Hindlimb muscle (tissue), 1 donor: ENCODE measurements at places on chromosomes 13 and 19. TPM values are rescaled to one million over a fixed set of nuclear protein-coding genes. Genes with fewer than 3 reads are reported as not detected.

AMER2 gene
- polyA plus RNA-seq = 0.04 TPM

SIGLEC8 gene
- polyA plus RNA-seq = 0.10 TPM

TMC4 gene
- polyA plus RNA-seq = 5.7 TPM

ZNF606 gene
- polyA plus RNA-seq = 10.8 TPM

TEX26 gene
- not detected for polyA plus RNA-seq

ZNF578 gene
- 2.7 TPM for polyA plus RNA-seq

COMP gene
- 2.0 TPM for polyA plus RNA-seq

SRRM5 gene
- 0.52 TPM for polyA plus RNA-seq

CCDC194 gene
- polyA plus RNA-seq = not detected

DNA sequence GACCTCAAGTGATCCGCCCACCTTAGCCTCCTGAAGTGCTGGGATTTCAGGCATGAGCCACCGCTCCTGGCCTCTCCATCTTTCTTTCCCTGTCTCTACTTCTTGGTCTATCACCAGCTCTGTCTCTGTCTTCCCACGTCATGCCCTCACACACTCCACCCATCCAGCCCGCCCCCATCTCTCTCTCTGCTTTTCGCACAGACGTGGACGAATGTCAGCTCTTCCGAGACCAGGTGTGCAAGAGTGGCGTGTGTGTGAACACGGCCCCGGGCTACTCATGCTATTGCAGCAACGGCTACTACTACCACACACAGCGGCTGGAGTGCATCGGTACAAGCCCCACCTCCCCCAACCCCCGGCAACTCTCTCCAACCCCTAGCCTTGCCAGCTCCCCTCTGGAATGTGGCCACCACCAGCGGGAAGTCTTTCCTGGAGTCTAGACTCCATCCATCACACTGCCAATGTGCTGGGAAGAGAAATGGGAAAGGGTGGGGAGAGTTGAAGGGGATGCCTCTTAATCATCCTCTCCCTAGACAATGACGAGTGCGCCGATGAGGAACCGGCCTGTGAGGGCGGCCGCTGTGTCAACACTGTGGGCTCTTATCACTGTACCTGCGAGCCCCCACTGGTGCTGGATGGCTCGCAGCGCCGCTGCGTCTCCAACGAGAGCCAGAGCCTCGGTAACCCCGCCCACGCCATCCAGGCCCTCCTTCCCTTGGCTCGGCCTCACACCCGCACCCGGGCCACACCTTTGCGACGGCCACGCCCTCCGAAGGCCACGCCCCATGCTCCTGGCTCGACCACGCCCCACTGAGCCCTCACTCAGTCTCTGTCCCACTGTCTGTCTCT, 22.5 kb downstream of the LTBP4 start:
- DNase-seq = no peak

DNA sequence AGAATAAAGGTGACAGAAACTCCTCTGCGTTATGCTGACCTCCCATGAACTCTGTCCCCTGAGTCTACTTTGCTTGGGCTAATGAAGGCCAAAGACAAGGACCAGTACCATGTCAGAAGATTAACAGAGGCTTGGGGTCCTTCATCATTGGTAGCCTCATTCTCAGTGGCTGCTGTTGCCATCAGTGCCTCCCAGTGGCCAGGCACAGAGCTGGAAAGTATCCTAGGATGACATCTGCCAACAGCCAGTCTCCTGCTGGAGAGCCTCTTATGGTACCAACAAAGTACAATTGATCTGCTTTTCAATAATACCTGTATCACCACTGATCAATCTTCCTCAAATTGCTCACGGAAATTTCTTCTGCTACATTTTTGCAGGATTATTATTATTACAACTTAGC, 281.6 kb downstream of the DNAJC15 start:
- DNase-seq = no peak

DNA sequence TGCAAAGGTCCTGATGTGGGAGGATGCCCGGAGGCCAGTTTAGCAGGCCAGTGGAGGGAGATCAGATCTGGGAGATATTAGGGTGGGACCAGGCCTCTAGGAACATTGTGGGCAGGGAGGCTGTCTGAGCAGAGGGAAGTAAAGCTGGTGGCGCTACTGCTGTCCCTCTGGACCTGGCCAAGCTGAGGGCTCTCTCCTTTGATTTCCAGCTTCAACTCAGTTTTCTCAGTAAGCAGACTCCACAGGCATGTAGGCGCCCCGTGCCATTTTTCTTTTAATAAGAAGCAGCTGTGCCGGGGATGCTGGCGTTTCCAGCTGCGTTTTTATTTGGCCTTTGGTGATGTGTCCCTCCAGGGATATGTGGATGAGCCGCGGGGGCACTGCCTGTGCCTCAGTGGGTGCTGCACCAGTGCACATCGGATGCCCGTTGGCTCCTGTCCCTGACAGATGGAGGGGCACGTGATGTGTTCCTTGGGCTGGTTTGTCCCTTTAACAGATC, 6.7 kb downstream of the DNM2 start:
- no peak for DNase-seq

DNA sequence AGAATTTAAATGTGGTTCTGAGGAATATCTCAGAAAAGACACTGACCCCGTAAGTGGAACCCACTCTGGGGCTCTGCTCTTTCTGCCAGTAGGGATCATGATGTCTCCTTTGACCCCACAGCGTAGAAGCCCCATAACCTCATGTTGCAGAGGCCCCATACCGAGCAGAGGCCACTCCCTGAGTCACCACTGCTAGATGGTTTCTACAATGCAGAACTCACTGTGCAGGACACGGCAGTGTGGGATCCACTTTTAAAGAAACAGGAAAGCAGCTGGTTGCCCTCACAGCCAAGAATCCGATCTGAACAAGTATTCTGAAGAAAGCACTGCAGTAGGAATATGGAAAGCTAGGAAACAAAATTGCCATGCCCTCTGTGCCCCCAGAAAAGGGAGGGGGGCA, 4.2 kb downstream of the SLC7A1 start:
- DNase-seq = no peak

GRCh38 chr13:46387064-46387851, at the start of gene RUBCNL:
Gene RUBCNL, minus strand, starts transcription at chr13:46387252. Its CDS starts 14,777 bp downstream, at chr13:46372475.
- no peak for DNase-seq

GRCh38 chr13:109816808-109817203, 30.4 kb upstream of the IRS2 start:
- DNase-seq = no peak

GRCh38 chr13:50320271-50320862, 305.1 kb downstream of the KCNRG start:
- DNase-seq = no peak

DNA sequence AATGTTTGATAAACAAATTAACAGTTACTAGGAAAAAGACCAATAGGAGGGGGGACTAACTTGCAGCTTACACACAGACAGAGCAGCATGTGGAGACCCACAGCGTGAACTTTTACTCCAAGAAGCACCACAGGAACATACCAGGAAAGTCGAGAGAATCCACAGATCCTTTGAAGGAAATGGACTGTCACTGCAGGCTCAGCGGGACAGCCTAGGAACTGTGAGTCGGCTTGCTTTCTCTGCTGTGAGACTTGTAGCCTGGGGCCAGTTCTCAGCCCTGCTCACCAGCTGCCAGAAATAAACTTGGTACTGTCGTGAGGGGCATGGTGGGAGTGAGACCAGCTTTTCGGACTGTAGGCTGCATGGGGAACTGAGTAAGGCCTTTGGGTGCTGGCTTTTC, 1211.5 kb downstream of the PCDH17 start:
- DNase-seq = no peak

GRCh38 chr13:96958286-96958891, 35.9 kb downstream of the OXGR1 start:
- peak; percentile 19 for DNase-seq

DNA sequence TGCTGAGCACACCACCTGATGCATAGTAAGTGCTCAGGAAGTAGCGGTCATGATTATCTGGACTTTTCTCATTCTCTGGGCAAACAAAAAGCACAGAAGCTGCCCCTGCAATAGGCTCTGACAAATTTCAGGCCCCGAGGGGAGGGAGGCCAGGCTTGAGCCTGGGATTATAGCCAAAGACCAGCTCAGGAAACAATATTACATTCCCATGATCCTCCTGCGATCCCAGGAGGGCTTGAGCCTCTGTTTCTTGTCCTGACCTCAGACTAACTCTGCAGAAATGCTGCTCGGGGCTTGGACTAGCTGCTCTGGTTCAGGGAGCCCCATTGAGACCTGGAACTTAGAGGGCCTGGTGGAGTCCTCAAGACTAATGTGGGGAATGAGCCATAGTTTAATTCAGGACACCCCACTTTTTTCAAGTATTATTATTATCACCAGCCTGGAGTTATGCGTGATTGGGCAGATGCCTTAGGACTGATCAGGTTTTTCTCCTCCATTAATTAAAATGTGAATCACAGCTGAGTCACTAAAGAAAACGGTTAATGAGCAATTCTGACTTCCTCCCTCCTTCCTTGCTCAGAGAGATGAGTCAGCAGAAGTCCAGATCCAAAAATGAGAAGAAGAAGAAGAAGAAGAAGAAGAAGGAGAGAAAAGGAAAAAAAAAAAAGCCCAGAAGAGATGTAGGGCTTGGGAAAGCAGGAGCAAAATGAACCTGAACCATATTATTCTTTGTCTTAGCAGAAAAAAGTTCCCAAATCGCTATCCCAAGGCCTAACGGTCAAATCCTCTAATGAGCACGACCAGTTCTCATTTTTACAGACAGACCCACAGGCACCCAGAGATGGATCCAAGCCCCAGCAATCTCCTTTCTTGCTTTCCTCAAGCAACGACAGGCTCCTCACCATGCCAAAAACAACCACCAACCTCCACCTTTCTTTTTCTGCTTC, 107.2 kb downstream of the CACNA1A start:
- DNase-seq = peak; percentile 8

DNA sequence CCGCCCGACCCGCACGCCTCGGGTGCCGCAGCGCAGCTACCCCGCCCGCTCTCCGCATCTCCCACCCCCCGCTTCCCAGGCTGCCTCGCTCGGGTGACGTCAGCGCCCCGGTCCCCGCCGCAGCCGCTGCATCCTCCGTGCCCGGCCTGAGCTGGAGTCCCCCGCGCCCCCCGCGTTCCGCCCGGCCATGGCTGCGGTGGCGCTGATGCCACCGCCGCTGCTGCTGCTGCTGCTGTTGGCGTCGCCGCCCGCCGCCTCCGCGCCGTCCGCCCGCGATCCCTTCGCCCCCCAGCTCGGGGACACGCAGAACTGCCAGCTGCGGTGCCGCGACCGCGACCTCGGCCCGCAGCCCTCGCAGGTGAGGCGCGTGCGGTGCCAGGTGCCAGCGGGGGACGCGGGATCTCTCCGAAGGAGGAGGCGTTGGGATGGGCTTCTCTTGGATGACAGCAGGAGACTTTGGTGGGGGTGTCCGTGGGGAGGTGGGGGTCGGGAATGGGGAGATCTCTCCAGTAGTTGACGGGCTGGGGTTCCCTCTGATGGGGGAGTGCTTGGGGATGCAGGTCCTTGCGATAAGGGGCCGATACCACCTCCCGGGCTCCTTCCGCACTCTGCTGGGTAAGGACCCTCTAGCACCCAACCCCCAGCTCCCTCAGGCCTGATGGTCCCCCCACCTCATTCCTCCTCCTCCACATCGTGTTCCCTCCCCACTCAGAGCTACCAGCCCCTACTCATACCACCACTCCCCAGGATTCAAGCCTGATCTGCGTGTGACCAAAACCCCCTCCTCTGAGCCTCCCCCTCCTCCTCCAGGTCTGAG, at the start of gene TMEM59L:
TSS of gene TMEM59L (plus strand) at position 99 of the 817 bp plus-strand sequence. CDS start at position 188, 89 bp downstream.
- no peak for DNase-seq

GRCh38 chr19:53254411-53255341, at the start of gene ZNF677:
Gene ZNF677, minus strand, starts transcription at chr19:53254873. Its CDS starts 3,323 bp downstream, at chr19:53251550.
- DNase-seq = peak; percentile 87

DNA sequence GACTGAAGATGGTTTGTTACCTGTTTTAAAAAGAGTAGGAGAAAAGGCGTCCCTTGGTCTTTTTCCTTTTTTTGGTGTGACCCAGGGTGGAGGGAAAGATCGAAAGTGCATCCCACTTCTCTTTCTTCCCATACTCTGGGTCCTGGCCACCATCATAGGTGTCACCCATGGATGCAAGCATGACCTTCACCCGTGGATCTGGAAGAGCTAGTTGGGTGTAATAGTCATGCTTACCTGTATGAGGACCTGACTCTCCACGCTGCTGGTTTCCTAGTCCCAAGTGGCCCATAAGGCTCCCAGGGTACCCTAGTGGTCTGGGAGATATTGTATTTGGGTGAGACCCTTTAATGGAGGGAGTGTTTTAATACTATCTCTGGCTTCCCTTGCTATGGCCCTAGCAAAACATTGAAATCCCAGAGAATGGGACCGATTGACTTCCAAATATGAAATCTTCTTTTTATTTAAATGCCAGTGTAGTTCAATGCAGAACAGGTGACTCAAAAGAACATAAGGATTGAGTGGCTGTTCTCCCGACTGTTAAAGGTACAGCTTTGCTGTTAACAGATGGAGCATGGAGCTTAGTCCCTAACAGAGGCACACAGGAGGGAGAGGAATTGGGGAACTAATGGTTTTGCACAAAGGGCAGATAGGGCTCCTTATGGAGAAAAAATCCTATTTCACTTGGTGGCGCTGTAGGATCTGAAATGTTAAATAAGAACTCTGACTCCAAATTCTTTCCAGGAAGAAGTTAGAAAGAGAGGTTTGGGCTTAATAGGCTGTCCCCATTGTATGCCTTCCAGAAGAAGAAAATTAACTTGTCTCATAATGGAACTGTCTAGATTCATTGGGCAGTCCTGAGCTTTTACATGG, 7.0 kb upstream of the ZNF550 start:
- DNase-seq = no peak

DNA sequence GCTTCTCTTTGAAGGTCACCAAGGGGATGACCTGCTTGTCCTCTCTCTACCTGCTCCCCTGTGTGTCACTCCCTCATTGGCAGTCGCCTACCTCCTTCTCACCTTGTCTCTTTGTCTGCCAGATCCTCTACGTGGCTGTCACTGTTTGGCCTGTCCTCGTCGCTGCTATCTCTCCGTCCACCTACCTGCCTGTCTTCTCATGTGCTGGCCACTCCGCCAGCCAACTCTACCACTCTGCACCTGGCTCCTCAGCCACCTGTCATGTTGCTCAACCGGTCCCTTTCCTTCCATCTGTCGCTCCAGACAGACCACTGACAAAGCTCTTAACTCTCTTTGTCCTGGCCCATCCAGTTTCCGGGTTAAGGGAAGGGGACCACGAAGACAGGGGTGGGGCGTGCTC, at the start of gene KLK12:
TSS of gene KLK12 (minus strand) at position 299 of the 400 bp plus-strand sequence. CDS start 381 bp downstream, outside the sequence.
- DNase-seq = no peak

DNA sequence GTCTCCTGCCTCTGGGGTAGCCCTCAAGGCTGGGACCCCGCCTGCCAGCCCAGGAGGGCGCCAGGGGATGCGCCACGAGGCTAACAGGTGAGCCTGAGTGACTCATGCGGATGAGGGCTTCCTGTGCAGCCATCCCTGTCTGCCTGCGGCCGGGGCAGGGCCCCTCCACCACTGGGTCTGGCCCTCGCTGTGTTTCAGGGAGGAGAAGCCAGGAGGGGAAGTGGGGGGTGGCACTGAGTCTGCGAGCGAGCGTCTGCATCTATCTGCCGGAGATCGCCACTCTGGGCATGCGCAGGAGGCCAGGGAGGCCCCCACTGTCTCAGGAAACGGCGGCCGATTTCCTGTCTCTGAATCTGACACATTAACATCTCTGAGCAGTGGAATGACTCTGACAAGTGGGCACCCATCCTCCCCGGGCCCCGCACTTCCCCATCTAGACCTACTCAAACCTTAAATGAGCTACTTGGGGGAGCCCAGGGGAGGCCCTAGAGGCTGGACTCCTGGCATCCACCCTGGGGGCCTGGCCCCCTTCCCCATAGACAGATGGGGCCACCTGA, 19.7 kb downstream of the RFX1 start:
- DNase-seq = peak; percentile 87

GRCh38 chr13:81683521-81683920, 1342.6 kb upstream of the SPRY2 start:
- no peak for DNase-seq

- no peak for DNase-seq
Measured at GRCh38 chr13:102914339-102914930, 68.6 kb downstream of the ERCC5 start.
